ENCODE measurements at places on chromosomes 6 and 20.

DNA sequence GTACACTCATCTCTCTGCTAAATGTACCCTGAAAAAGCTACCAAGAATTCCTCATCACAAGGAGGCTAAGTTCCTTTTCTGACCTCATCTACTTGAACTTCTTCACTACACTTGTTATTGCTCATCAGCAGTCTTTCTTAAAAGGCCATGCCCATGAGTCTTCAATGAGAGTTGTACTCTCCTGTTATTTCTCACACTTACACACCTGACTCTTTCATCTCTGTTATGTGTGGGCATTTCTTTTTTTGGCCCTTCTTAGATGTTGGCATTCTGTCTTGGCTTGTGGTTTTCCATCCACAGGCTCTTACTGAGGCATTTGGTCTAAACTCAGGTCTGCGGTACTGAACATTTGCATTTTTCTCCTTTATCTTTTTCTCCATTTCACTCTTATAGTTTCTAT lies 10.7 kb upstream of the SLC17A1 start:
- no peak for DNase-seq

GRCh38 chr6:140445474-140446004 lies 1071.1 kb upstream of the CITED2 start:
- peak; percentile 33 for DNase-seq

GRCh38 chr6:48664826-48665225 lies 553.8 kb upstream of the PTCHD4 start:
- peak; percentile 30 for DNase-seq

DNA sequence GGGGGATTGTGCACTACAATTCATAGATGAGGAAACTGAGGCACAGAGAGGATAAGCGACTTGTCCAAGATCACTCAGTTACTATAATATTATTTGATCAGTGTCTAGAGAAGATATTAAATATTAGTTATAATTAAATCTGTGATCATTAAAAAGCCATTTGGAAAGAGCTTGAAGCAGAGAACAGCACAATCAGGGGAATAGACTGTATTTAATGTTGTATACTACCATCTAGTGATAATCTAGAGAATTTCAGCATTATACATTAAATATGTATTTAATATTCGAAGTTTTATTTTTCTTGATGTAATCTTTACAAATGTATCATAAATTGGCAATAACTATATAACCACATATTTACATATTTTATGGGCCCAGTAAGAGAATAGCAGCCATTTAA lies 20.1 kb upstream of the MTCL3 start:
- no peak for DNase-seq

GRCh38 chr6:92888316-92888715 lies 531.0 kb downstream of the EPHA7 start:
- no peak for DNase-seq

DNA sequence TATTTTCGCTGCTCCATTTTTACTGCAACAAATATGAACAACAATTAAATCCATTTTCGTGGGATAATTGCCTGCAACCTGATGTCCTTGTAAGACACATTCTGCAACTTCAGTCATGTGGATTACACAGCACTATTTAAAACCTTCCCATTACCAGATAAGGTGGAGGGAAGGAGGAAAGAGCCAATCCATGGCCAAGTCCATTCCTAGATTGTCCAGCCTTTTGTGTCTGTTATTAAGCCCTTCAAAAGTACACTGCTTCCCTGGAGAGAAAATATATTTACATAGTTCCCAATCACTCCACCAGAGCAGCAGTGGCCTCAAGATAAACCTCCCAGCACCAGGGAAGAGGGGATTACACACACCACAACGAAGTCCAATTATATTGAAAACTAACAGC lies 347.9 kb downstream of the CDH26 start:
- no peak for DNase-seq

GRCh38 chr20:59159493-59160376 lies 3.9 kb upstream of the ZNF831 start:
- DNase-seq = no peak
